ENCODE measurements at places on chromosomes 3 and 15. TPM values are rescaled to one million over a fixed set of nuclear protein-coding genes. Genes with fewer than 3 reads are reported as not detected.

GRCh38 chr3:180492047-180492446 is 109.9 kb upstream of the TTC14 start:
- no peak for DNase-seq

- no peak for DNase-seq
These were observed 19.9 kb upstream of the SCN10A start for GRCh38 chr3:38835939-38836338.

DNA sequence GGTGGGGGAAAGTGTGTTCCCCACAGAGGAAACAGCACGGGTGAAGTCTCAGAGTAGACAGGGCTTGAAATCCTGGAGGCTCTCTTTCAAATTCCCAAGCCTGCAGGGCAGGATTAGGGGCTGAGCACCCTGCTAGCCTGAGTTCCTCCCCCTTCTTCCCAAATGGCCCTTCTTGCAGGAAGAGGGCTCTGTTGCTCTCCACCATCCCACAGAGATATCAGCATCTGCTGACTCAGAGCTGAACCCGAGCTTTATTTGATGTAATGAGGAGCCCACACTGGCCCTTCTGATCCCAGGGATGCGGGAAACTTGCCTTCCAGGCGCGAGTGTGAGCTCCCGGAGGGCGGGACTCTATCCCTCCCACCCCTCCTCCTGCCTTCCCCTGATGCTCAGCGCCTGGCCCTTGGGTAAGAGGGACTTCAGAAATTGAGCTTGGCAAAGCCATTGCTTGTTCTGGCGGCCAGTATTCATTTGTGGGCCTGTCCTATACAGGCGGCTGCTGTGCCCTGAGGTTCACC is 1.4 kb upstream of the STRA6 start:
- DNase-seq, result no peak

DNA sequence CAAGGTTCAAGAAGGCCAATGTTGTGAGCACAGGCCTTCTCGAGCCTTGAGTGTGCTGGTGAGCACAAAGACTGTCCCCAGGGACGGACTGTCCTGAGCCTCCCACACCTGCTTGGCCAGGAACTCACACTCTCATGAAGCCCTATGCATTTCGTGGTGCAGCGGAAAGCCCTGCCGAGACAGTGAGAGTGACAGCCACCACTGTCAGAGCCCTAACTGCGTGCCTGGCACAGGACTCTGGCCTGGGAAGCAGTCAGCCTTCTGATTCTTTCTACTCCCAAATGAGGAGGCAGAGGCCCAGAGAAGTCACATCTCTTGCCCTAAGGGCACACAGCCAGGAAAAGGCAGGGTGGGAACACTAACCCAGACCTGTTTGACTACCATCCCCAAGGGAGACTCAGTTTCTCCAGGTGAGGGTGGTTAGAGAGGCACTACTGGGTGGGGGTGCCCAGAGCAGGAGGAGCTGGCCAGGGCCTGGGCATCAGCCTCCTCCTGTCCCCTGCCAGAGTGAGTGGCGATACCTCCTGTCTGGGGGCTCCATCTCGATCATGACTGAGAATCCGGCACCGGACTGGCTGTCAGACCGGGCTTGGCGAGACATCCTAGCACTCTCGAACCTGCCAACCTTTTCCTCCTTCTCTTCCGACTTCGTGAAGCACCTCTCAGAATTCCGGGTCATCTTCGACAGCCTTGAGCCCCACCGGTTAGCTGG is 50.8 kb downstream of the SEMA3G start:
- no peak for DNase-seq

MRAS gene
- 2.7 TPM for polyA plus RNA-seq
